ENCODE measurements at places on chromosomes 16 and 17. TPM values are rescaled to one million over a fixed set of nuclear protein-coding genes. Genes with fewer than 3 reads are reported as not detected.

PRAC2 gene
- not detected for polyA plus RNA-seq

SRCIN1 gene
- polyA plus RNA-seq, result 42.9 TPM

SLFN14 gene
- not detected for polyA plus RNA-seq

MMP28 gene
- 8.9 TPM for polyA plus RNA-seq

COX11 gene
- polyA plus RNA-seq, result 39.9 TPM

CALCOCO2 gene
- 104 TPM for polyA plus RNA-seq

SEC14L5 gene
- 14.6 TPM for polyA plus RNA-seq
